ENCODE measurements at places on chromosomes 7 and 10. TPM values are rescaled to one million over a fixed set of nuclear protein-coding genes. Genes with fewer than 3 reads are reported as not detected.

The OPN4 gene
- total RNA-seq = not detected

The MACC1 gene
- not detected for total RNA-seq

The NUDT5 gene
- 155 TPM for total RNA-seq

The TMEM184A gene
- total RNA-seq = 12.6 TPM

The CCL24 gene
- not detected for total RNA-seq

The NKX1-2 gene
- total RNA-seq = 0.05 TPM

The SYT15 gene
- 3.0 TPM for total RNA-seq

Measured in A549 treated with RU486 at 1 μM for 4 hours (cell line).